ENCODE measurements at places on chromosomes 7 and 10. TPM values are rescaled to one million over a fixed set of nuclear protein-coding genes. Genes with fewer than 3 reads are reported as not detected.

DNA sequence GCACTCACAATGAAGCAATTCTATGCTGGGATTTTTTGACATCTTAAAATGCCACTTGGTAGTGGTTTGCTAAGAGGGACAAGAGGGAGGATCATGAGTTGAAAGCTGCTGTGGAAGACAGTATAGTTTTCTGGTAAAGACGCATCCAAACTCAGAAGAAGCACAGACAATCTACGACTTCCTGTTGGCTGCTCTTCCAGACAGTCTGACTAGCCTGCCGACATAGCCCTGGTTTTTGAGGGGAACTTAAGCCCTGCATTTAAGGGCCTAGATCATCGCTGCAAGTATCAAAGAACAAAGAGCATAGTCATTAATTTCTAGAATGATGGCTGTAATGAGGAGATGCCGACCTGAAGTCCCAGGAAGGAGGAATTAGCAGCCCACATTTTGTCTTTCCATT is 99.9 kb upstream of the IKZF1 start:
- DNase-seq = no peak

DNA sequence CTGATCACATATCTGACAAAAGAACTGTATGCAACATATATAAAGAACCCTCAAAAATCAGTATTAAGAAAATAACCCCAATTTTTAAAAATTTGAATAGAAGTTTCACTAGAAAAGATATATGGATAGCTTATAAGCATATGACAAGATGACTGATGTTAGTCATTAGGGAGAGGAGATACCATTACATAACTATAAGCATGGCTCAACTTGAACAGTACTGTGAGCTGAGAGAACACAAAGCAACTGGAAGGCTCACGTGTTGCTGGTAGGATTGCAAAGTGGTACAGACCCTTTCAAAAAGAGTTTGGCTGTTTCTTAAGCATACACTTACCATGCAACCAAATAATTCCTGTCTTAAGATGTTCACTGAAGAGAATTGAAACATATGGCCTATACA is 14.7 kb downstream of the CCDC71L start:
- DNase-seq = no peak

- DNase-seq = no peak
Observed at GRCh38 chr7:145605963-145606362, 510.6 kb upstream of the CNTNAP2 start.

- DNase-seq = no peak
Observed at GRCh38 chr10:43912469-43912868, 263.8 kb upstream of the ZNF32 start.

DNA sequence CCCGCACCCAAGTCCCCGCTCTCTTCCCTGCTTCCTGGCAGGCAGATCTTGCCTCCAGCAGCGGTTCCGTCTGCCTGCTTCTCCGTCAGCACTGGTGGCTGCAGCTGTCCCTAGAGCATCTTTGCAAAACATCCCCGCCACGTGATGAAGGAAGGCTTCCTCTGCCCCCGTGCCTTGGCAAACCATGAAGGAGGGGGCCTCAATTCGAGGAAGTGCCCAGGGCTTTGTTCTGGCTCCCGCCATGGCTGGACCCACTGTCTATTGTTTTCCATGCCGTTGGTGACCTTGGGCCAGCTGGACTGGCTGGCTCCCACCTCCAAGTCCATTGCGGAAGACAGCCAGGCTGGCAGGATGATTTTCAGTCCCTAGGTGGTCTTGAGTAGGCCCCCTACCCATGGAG is 13.2 kb upstream of the AQP1 start:
- DNase-seq = no peak

Gene SPDYE3
- total RNA-seq = not detected

Gene GATA3
- 170 TPM for total RNA-seq

Gene ZNF107
- 17.3 TPM for total RNA-seq

Gene CEP55
- 3.3 TPM for total RNA-seq

DNA sequence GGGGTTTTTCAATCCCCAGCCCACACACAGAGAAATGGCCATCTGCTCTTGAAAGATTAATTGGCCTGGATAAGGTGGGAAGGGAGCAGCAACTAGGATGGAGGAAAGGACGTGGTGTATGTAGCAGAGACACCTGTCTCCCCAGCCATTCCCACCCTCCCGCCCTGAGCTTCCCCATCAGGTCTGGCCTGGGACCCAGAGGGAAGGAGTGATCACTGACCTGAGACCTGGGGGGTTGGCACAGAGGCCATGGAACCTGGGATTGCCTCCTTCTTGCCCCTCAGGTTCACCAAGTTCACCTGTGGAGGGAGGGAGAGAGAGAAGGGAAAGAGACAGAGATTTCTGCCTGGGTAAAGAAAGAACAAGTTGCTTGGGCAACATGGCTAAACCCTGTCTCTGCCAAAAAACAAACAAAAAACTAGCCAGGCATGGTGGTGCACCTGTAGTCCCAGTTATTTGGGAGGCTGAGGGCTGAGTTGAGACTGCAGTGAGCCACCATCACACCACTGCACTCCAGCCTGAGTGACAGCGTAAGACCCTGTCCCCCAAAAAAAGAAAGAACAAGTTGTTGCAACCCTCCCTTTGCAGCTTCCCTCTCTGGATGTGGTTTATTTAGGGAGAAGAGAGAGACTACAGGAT is 11.3 kb upstream of the TRPV6 start:
- no peak for DNase-seq

Data from suprapubic skin (tissue), 4 donors.